ENCODE measurements at places on chromosomes 1 and 21.

DNA sequence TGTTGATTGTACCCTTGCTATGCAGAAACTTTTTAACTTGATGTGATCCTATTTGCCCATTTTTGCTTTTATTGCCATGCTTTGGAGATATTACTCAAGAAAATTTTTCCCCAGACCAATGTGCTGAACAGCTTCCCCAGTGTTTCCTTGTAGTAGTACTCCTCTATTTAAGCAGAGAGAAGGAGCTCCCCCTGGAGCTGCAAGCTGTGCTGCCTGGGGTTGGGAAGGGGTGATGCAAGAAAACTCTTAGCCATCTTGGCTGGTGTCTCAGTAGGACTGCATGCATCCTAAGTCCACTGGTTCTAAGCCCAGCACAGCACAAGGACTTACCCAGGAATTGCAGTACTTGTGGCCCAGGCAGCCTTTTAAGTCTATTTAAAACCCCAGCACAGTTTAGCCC is 121.6 kb downstream of the NTMT2 start:
- no peak for DNase-seq

GRCh38 chr1:9311479-9311878 is 18.8 kb downstream of the SPSB1 start:
- DNase-seq, result no peak

DNA sequence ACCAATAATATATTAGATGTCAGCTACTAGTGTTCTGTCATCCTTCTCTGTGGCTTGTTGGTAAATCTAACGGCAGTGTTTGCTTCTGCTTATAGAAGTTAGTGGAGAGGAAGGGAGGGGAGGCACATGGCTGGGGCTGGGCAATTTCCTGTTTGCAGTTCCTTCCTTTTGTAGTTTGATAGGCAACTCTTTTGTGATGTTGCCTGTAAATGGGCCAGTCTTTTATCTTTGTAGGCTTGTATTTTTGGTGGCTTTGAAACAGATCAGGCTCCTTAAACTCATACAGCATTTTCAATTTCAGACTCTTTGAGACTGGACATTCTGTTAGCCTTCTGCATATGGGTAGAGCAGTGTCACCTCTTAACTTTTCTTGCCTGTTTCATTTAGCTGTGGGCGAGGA is 48.1 kb downstream of the CDC14A start:
- no peak for DNase-seq

DNA sequence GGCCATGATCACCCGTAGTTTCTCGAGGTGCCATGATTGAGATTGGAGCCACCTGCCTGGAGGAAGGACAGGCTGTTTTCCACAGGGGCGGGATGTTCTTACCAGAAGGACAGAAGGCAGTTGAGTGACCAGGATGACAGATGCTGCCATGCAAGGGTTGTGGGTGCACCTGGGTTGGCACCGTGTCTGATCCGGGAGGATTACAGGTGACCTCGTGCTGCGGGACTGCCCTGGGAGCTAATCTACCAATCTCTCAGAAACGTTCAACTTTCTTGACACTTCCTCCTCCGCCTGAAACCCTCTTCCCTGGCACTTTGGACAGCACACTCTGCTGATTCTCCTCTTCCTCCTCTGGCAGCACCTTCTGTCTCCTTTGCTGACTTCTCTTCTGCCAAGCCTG is 13.8 kb upstream of the SLC6A9 start:
- DNase-seq, result no peak

DNA sequence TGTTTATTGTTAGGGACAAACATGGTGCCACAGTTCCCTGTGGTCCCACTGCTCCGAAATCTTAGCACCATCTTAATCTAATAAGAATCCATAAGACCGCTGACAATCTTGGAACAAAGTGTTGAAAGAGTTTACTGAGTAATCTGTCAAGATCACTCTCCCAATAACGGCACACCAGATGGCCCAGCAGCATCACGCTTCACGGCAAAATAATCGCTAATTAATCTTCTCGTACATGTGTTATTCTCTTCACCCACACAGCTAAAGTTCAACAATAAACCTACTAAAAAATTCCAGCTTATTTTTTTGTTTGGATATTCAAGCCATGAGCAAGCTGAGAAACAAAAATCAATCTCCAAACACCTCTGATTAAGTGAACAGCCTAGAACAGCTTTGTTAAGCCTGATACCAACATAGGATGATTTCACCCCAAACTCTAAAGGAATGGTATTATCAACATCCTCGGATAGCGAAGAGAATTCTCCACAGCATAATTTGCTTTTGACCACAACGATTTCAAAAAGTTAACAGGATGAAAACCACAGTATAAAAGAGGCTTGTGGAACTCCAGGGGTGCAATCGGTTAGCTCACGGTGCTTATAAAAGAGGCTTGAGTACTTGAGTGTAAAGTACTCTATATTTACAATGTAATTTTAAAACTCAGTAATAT is 329.9 kb upstream of the GREM2 start:
- no peak for DNase-seq

- DNase-seq, result no peak
Observed at GRCh38 chr21:42202321-42202720, 16.6 kb upstream of the ABCG1 start.

- no peak for DNase-seq
Observed at GRCh38 chr21:34912022-34912945, 136.8 kb downstream of the RUNX1 start.

GRCh38 chr1:160367516-160367900 is 637 bp downstream of the NHLH1 start:
- DNase-seq, result no peak

- DNase-seq, result peak; percentile 94
Observed at GRCh38 chr1:15966081-15966955, 9.6 kb downstream of the ZBTB17 start.

DNA sequence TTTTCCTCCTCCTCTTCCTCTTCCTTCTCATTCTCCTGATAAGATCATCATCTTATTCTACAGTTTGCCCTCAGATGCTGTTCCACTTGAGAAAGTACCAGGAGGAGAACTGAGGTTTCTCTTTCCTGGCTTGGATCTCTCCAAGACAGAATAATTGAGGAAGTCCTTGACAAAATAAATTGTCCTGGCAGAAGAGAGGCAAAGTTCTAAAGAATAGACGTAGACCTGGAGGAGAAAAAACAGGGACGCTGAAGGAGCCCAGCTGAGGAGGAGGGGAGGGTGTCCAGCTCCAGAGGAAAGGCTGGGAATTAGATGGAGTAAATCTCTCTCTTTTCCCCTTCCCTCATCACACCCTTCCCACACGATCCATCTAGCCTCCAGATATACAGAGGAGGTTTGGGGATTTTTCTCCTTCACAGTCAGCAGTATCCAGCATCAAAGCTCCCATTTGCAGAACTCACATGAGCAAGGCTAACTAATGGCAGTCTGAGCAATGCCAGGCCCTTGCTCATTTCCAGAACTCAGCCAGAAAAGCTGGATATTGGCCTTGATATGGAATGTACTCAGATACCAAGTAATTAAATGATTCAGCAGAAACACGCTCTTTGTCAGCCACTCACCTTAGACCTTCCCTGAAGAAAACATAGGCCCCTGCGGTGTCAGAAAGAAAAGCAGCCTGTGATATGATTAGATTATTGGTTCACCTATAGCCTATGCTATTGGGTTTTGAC is 5.1 kb upstream of the GNG12 start:
- DNase-seq, result no peak

- DNase-seq, result no peak
Observed at GRCh38 chr1:206734499-206735142, 36.0 kb upstream of the IL19 start.

GRCh38 chr1:21534674-21535378 is 25.6 kb downstream of the ALPL start:
- no peak for DNase-seq

- DNase-seq, result no peak
Observed at GRCh38 chr1:26417111-26417759, 6.6 kb downstream of the LIN28A start.

- no peak for DNase-seq
Observed at GRCh38 chr1:219235903-219236481, 62.3 kb downstream of the LYPLAL1 start.

DNA sequence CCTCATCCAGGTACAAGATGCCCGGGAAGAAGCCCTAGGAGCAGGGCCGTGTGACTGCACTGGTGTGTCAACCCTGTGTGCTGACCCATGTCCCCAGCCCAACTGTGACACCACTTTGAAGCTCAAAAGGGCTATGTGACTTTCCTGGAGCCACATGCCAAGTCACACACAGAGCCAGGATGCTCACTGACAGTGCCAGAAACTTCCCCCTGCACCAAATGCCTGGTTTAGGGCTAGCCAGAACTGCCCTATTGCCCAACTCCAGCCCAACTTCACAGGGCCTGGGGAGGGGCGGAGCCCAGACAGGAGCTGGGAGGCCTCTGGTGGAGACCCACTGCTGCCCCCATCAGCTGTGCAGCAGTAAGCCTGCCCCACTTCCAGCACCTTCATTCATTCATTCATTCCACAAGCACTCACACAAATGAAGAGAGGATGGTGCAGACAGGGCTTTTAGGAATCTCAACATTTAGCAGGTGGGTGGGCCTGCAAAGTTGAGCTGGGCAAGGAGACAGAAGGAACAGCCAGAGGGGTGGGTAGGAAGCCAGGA is 36.7 kb downstream of the KCNQ4 start:
- DNase-seq, result no peak

DNA sequence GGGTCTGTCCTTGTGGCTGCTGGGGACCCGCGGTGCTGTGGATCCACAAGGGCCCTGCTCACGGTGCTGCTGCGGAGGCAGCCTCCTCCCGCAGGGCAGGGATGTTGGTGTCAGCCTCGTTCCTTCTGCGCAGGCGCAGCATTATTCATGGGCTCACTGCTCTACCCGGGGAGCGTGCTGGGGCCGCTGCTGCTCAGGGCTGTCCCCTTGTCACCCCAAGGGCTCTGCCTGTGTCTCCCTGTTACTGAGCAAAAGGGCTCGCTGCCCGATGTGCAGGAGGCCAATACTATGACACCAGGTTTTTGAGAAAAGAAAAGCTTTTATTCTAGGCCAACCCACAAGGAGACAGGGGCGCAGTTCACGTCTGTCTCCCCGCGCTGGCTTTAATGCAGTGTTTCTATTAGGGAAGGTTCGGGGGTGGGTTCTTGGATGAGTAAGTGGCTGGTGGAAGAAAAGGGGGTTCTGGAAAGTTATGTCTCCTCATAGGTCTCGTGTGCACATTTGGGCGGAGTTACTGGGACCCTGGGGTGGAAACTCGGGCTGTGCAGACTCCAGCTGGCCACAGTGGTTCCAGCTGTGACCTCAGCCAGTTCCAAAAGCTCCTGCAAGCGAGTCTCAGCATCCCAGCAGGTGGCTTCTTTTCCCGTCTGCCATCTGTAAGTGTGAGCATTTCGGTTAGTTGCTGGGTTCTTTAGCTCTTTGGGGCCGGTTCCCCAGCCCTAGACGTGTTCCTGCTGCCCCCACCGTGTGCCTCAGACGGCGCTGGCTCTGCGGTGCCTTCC is 40.8 kb upstream of the LRRC3 start:
- no peak for DNase-seq

GRCh38 chr1:53485478-53486394 is 26.5 kb downstream of the DMRTB1 start:
- no peak for DNase-seq

GRCh38 chr1:24351918-24352627 is 32.9 kb downstream of the GRHL3 start:
- DNase-seq, result no peak

GRCh38 chr1:31696242-31696641 is 7.6 kb downstream of the COL16A1 start:
- no peak for DNase-seq

DNA sequence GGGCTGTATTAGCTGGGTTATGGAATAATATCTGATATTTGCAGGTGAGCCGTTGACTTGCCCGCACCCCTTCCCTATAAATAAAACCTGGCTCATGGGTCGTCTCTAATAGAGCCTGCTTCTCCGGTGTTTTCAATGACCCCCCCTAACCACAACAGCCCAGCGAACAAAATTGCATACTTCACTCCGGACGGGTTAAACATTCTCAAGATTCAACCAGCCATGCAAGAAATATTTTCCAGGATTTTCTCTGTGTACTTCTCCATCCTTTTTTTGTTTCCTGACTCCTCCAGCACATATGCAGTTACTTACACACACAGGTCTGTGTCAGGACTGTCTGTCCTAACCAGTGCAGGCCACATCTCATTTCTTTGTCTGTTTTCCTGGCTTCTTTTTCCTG is 267.7 kb downstream of the ZNF648 start:
- DNase-seq, result no peak

- no peak for DNase-seq
Observed at GRCh38 chr1:67044631-67045270, 9.2 kb downstream of the SLC35D1 start.

- no peak for DNase-seq
Observed at GRCh38 chr1:69643266-69643665, 75.5 kb downstream of the LRRC7 start.

DNA sequence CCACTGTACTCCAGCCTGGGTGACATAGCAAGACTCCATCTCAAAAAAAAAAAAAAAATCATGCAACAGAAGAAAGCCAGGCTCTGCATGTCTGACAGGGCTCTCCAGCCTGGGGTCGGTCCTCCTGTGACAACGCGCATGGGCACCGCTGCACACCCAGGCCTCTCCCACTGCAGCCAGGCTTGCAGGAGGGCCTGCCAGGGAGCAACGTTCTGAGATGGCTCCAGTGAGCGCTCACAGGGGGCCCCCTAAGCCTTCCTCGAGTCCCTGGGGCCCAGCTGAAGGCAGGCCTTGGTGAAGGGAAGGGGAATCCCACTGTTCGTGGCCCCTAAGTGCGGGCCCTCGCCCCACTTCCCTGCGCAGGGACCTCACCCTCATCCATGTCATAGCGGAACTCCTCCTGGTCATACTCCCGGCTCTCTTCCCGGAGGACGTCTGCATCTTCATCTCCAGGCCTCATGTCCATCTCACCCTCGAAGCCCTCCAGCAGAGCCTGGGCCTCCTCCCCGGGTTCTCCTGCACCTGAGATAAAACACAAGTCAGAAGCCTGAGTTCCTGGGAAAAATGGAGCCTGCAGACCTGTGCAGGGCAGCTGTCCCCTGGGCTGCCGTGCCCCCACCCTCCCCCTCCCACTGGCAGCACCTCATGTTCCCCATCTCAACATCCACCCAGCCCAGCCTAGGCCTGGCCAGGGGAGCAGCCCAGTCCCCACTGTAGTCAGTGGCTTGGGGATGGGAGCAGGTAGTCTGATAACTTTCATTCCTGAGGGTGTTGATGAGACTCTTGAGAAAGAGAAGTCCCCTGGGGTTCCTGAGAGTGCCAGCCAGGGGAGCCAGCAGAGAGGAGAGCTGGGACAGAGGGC is 20.3 kb downstream of the RSPH1 start:
- no peak for DNase-seq

GRCh38 chr1:10824821-10825540 is 28.5 kb upstream of the CASZ1 start:
- DNase-seq, result no peak

GRCh38 chr1:61098906-61099437 is 16.6 kb downstream of the NFIA start:
- DNase-seq, result no peak

GRCh38 chr1:240524356-240525069 is 87.4 kb downstream of the GREM2 start:
- DNase-seq, result no peak

DNA sequence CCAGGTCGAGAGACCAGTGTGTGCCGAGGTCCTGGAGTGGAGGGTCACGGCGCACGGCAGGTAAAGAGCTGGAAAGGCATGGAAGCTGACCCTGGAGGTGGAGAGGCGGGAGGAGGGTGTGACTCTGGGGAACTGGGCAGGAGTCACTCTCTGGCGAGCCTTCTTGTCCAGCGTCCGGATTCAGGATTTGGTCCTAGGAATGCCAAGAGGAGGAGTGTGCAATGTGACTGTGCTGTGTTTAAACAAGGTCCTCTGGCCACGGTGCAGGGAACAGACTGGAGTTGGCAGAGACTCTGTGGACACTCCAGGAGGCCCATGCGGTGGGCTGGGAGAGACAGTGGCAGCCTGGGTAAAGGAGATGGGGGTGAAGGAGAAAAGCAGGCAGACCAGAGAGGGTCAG is 64.2 kb upstream of the CASZ1 start:
- no peak for DNase-seq

Measured in GM12878 (cell line).